Thyroid gland (tissue), 4 donors: ENCODE measurements at places on chromosomes 6 and 20.

DNA sequence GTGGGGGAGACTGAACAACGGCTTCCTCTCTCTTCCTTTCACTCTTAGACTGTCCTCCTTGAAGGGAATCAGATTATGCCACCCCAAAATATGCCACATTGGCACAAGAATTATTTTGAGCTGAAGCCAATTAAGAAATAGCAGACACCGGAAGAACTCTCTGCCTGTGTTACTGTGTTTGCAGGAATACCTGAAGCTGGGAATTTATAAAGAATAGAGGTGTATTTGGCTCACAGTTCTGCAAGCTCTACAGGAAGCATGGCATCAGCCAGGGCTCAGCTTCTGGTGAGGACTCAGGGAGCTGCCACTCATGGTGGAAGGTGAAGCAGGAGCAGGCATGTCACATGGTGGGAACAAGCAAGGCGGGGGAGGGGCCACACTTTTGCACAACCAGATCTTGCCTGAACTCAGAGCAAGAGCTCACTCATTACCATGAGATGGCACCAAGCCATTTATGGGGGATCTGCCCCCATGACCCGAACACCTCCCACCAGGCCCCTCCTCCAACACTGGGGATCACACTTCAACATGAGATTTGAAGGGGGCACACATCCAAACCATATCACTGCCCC is 46.0 kb downstream of the PCNA start:
- DNase-seq: peak; percentile 49

DNA sequence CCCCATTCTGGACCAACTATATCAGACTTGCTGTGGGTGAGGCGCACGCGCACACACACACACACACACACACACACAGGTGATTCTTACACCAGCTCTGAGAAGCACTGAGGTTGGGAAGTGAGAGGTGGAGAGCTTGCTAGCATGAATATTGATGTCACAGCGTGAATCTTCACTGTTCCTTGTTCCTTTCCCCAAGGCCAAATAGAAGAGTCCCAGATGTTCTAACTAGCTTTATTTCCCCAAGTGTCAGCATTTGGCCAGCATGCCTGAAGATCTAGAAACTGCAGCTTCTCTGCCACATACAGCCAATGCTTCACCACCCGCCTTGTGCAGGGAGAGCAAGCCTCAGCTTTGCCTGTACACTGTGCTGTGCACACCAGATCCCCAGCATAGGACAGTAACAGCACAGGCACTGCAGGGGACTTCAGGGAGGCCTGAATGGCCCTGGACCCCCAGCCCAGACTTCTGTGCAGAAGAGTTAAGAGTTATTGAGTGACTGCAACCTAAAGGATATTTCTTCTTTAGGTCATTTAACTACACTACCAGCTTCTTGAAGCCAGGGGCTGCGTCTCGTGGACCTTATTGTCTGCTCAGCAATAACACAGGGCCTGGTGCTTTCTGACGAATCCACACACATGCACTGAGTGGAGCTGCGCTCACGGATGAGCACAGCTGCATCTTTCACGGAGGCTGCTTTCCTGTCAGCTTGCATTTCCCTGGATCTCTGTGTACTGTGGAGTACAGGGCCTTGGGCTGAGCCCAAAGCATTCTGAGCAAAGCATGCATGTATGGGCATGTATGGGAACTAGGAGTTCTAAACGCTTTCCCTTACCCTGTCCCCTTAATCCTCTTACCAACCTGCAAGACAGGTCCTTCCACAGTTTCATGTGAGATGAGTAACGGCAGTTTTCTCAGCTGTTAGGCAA is 13.9 kb upstream of the CD93 start:
- DNase-seq: no peak

DNA sequence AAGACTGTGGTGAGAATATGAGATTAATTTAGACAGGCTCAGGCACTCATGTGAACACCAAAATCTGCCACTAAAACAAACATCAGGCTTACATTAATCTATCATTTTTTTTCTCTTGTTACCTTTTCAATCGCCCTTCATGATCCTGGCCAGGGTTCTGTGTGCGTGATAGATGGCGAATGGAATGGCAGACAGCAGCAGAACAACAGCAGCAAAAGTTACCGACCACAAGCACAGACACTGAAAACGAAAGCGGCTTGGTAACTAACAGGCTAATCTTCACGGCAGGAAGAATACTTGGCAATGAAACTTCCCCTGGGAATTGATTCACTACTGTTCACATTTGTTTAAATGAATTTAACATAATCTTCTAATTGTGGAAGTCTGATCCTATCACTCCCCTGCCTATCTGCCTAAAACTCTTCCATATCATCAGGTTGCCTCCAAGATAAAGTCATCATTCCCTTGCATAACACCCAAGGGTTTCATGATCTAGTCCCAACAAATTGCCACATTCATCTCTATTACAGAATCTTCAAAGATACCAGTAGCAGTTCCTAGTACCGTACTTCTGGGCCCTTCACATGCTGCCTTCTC is 28.7 kb downstream of the PTPRK start:
- DNase-seq: no peak

DNA sequence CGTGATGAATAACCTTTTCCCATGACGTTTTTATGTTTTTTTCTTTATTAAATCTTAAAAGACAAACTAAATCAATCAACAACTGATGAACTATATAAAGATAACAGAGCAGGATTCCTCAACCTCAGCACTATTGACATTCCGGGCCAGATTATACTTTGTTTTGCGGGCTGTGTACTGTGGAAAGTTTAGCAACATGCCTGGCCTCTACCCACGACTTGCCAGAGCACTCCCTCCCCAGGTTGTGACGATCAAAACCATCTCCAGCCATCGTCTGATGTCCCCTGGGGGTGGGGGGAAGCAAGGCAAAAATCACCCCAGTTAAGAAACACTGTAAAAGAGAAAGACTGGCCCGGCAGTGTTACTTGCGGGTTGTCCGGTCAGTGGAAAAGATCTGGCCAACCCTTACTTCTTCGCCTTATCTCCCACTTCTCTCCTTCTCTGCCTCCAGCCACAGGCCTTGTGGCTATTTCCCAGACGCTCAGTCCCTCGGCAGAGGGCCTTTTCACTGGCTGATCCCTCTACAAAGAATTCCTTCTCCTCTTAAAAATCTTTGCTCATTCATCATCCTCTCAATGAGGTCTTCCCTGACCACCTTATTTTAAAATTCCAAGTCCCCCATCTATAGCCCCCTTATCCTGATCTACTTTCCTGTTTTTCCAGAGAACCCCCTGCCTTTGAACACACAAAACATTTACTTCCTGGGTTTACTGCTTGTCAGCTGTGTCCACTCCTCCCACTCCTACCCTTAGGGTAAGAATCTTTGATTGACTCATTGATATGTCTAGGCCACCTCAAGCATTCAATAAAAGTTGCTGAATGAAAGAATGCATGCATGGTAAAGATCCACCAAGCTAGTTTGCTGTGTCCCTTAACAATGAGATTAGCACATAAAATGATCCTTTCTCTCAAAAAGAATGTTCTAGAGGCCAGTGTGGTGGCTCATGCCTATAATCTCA is 14.7 kb upstream of the RAB22A start:
- no peak for DNase-seq

DNA sequence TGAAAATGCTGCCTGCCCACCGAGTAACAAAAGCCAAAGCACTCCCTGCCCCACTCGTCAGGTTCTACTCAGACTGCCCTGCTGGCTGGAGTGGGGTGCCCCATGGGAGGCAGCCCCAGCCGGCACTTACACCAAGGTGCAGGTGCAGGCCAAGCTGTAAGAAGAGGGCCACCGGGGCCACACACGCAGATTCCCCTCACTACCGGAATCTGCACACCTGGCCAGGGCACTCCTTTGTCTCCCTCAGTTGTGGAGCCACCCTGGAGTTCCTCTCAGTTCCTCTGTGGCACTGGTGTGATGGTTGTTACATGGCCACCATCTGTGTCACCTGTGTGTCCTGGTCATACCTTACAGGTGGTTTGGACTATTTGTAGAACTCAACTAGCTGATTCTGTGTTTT is 112.4 kb downstream of the FOXO3 start:
- no peak for DNase-seq

DNA sequence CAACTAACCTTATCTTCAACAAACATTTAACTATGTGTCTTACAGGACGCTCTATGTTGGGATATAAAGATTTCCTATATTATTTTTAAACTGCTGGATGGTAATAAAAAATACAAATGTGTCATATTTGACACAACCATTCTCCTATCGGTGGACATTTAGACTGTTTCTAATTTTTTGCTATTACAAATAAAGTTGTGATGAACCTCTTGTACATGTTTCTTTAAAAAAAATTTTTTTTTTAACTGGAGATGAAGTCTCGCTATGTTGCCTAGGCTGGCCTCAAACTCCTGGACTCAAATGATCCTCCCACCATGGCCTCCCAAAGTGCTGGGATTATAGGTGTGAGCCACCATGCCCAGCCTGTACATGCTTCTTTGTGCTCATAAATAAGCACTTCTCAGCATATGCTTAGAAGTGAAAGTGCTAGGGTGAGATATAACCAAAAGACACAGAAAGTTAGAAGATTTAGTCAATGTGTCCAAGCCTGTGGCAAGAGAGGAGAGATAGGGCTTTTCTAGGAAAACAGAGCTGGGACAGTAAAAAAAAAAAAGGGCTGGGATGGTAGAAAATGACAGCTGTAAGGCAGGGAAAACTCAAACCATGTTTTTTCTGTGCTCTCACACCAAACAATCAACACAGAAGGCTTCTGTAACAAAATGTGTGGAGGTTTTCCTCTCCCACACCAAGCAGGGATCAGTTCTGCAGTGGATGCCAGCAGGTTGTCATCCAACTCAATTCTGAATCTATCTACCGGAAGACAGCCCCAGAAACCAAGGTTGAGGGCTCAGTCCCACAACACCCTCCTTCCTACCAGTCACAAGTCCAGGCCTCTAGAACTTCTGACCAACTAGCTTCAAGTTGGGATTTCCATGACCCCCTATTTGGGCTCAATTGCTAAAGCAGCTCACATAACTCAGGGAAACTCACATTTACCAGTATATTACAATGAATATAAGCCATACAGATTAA is 70.0 kb upstream of the SMIM29 start:
- no peak for DNase-seq

DNA sequence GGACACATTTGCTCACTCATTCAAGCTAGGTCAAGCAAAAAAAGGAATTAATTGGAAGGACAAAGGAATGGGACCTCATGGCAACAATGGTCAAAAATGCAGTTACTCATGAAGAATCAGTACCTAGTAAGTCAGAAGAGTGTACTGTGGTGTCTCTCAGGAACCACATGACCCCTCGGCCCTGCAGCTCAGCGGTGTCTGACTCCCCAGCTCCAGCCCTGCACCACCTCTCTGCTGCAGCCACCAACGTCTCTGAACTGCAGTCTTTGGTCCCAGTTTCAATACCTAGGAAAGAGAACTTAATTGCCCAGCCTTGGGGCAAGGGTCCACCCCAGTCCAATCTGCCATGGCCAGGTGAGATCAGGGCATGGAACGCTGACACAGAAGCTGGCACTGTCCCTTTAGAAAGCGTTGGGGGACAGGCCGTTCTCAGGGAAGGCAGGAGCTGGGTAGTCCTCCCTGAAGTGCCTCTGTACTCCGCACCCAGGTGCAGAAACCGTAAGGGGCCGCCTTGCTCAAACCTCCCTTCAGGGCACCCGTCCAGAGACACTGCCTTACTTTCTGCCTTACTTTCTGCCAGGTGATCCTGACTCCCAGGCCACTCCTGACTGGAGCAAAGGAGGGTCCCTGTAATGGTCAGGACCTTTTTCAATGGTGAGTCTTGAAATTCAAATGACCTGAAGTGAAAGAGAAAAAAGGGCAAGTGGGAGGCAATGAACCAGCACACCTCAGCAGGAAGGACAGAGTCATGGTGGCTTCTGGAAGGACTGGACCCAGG is 13.2 kb upstream of the NELFCD start:
- no peak for DNase-seq

- DNase-seq: peak; percentile 96
Observed at GRCh38 chr6:29965873-29966601, 23.7 kb downstream of the HLA-A start.

- no peak for DNase-seq
Observed at GRCh38 chr6:2970034-2970685, 1.2 kb downstream of the SERPINB6 start.

- peak; percentile 7 for DNase-seq
Observed at GRCh38 chr6:30915591-30915946, 1.5 kb downstream of the VARS2 start.

DNA sequence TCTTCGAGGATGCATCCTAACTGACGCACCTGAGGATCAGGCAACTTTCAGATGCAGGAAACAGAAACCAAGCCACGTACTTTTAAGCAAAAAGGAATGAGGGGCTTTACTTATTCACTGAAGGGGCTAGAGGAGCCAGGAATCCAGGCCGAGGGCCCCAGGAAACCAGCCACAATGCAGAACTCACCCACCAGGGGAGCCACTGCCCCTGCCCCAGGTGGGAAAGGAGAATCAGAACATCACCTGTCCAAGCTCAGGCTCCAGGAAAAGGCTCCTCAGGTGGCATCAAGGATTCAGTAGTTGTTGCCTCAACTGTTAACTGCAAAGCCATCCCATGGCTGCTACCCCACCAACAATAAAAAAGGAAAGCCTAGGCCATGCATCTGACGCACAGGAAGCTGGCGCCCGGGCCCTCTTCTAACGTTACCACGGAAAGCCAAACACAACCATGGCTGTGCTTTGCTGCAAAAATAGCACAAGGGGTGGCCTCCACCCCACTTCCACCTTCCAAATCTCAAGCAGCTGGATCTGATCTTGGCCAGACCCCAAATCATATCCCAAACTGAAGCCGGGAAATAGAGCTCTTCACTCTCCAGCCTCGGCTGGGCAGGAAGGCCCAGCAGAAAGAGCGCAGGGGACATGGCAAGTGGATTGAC is 121.0 kb downstream of the PREX1 start:
- no peak for DNase-seq

- DNase-seq: no peak
Observed at GRCh38 chr6:38353310-38354036, 286.3 kb downstream of the BTBD9 start.

GRCh38 chr20:49831770-49832631 is 19.4 kb downstream of the SLC9A8 start:
- no peak for DNase-seq

- no peak for DNase-seq
Observed at GRCh38 chr6:132259070-132259469, 142.2 kb downstream of the MOXD1 start.

- DNase-seq: no peak
Observed at GRCh38 chr6:40352006-40352405, 235.2 kb downstream of the LRFN2 start.

DNA sequence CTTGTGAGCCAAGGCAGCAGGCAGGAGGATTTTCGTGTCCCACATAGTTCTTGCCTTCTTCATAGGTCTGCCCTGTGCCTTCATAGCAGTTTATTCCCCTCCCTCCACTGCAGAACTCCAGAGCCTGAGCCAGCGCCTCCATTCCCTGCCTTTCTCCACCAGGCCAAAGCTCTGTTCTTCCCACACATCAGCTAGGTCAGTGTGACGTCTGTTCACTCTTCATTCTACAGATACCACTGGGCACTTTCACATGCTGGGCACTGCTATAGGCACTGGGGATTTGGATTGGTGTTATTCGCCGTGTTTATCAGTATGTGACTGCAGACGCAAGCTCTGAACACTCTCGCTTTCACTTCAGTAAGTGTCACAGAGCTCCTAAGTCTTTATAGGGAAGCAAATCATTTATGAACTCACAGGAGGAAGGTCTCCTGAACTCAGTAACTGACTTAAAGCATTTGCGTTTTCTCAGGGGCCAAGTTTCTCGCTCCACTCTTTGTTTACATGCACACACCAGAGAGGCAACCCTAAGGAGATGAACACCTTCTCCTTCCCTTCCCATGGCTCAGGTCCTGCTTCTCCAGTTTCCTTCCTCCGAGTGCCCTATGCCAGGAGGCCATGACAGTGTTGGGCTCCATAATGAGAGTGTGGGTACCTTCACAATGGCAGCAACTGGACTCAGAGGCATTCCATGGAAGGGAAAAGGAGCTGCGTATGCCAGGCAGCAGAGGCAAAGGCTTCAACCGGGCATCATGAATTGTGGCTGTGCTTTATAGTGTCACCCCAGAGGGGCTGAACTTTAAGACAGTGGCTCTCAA is 6.3 kb upstream of the APMAP start:
- DNase-seq: no peak
